Tongue (tissue), 3 donors: ENCODE measurements at places on chromosomes 2 and 18.

DNA sequence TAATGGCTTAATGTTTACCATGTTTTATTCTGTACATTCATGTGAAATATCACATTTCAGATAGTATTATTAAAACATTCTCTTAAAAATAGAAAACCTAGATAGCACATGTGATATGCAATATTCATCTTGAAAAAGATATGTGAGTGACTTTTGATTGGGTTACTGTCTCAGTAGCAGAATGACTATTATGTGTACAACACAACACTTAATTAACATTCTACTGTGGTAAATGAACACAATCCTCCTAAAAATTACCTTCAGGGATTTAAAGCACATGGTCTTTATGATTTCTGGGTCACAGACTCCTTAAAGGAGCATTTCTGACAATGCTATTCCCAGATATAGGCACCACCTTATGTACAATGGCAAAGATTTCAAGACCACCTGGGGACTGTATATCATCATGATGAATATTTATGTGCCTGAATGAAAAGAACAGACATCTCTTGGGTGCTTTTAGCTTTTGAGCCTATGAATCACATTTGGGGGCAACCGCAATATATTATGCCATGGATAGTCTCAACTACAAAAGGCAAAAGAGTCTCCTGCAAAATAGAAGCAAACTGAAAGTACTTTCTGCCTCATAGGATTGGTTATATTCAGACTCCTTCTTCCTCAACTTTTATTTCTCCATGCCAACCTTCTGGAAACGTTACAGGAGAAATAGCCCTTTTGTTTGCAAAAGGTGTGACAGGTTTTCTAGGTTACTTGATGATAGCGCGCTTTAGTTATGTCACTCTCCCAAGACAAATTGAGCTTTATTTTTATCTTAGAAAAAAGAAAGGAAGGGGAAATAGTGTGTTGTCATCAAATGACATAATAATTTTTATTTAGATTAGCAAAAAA is 259.0 kb downstream of the CALCRL start:
- no peak for DNase-seq

GRCh38 chr2:221025398-221025797 is 546.7 kb downstream of the EPHA4 start:
- no peak for DNase-seq

DNA sequence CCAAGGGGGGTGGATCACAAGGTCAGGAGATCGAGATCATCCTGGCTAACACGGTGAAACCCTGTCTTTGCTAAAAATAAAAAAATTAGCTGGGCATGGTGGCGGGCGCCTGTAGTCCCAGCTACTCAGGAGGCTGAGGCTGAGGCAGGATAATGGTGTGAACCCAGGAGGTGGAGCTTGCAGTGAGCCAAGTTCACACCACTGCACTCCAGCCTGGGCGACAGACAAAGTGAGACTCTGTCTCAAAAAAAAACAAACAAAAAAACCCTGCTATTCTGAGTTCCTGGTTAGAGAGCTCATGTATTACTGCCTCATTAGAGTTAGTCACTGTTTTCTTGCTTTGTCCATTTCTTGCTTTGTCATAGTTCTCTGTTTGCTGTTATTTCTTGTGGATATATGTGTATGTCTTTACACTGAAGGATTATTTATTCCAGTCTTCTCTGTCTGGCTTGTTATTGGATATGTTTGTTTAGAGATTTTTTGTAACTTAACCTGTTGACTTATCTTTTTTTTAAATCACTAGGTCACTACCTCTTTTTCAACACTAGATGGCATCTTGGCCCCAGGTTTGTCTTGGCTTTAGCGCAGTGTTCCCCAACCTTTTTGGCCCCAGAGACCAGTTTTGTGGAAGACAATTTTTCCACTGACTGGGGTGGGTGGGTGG is 17.0 kb downstream of the TTLL4 start:
- no peak for DNase-seq

- no peak for DNase-seq
Measured at GRCh38 chr2:86556508-86556907, 6.7 kb downstream of the CHMP3 start.

- DNase-seq = no peak
Measured at GRCh38 chr2:238847419-238847801, 475 bp upstream of the TWIST2 start.

- DNase-seq = peak; percentile 28
Measured at GRCh38 chr2:30511122-30512083, 64.4 kb downstream of the LCLAT1 start.

DNA sequence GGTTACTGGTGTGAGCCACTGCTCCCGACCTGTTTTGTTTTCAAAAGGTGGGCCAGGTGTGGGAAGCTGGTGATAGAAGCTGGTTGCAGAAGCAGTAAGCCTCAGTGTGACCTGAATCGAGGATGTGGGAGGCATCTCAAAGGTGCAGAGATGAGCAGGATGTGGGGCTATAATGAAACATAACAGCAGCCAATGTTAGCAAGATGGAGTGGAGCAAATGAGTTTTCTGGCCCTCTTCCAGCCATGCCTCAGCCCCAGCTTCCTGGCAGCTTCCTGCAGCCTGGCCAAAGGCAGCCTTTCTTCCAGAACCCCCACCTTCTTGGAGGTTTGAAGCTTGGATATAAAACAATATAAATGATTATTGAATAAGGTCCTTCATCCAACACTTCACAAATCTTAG is 184.8 kb downstream of the NCK2 start:
- peak; percentile 52 for DNase-seq

DNA sequence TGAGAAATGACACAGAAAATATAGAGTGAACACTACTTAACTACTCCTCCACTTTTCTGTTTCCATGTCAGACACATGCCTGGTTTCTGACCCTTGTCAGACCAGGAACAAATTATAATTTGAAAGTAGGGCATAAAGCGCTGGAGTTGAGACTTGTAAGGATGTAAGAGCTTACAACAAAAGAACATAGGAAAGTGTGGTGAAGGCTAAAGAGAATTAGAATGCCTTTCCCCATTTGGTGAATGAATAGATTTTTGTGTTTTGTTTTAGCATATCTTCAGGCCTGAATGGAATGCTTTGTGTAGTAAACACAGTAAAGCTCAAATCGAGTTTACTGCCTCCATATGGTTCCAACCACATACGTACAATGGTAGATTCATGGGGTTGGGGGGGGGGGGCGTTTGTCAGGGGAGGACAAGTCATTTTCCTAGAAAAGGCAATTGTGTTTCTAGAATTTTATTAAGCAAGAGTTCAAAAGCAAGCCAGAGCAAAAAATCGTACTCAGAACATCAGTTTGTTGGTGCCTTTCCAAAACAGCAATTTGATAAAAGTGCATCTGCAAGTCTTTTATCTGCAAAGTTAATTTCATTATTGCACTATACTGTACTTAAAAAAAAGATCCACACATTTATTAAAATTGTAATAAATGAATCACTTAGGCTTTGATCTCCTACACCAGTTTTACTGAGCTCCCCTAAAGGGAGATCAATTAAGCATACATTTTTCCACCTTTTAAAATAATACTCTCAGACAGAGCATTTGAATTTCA is 30.9 kb downstream of the NRXN1 start:
- DNase-seq = no peak

DNA sequence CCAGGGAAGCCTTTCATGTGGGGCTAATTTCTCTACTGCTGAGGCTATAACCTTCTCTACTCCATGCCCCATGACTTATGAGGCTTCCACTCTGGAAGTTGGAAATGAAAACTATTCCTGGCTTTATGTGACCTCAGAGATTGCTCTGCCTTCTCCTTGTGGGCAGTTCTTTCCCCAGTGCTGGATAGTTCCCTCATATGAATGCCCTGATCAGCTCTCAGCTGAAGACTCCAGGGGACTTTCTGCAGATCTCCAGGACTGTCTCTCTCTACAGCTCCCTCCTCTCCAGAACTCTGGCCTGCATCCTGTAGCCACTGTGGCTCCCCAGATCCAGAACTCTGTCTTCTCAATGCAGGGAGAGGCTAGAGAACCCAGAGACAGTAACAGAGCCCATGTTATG is 235.1 kb downstream of the SEPTIN10 start:
- no peak for DNase-seq

GRCh38 chr2:20447437-20448245 is 767 bp downstream of the RHOB start:
- peak; percentile 69 for DNase-seq

DNA sequence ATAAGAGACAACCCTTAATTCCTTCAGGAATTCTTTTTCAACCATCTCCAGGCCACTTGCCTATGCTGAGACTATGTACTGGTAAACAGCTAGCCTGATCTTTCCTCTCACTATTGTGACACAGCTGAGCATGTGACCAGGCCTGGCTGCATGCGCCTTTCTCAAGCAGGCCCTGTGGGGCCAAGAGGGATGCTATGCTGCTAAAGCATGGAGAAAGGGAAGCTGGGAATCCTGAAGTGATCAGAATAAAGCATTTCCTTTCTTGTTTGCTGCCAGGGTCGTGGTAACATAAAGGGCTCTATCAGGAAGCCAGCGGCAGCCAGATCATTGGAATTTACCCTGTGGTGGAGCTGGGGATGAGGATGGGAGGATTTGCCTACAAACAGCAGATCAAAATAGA is 29.8 kb upstream of the LCLAT1 start:
- DNase-seq = no peak
